Mononuclear cell (primary cell): ENCODE measurements at places on chromosomes 7 and 10. TPM values are rescaled to one million over a fixed set of nuclear protein-coding genes. Genes with fewer than 3 reads are reported as not detected.

PKD1L1 gene
- under 0.01 TPM for total RNA-seq

MYL10 gene
- total RNA-seq, result not detected

KCNIP2 gene
- total RNA-seq, result 4.1 TPM

CLCN1 gene
- 0.21 TPM for total RNA-seq

SPDYE1 gene
- under 0.01 TPM for total RNA-seq

ACTL6B gene
- not detected for total RNA-seq

ADRB1 gene
- total RNA-seq, result 2.4 TPM

FUOM gene
- 7.1 TPM for total RNA-seq
